ENCODE measurements at places on chromosomes 5 and 9. TPM values are rescaled to one million over a fixed set of nuclear protein-coding genes. Genes with fewer than 3 reads are reported as not detected.

Gene WDR38
- not detected for total RNA-seq

Gene GPX3
- total RNA-seq: 0.54 TPM

Gene NR4A3
- total RNA-seq: 5.1 TPM

Gene BHMT2
- 0.27 TPM for total RNA-seq

Gene RPP25L
- total RNA-seq: 61.7 TPM

Gene LCNL1
- total RNA-seq: not detected

Measured in hematopoietic multipotent progenitor cell (in vitro differentiated cells).